Stomach (tissue), 19 donors: ENCODE measurements at places on chromosomes 11 and 22. TPM values are rescaled to one million over a fixed set of nuclear protein-coding genes. Genes with fewer than 3 reads are reported as not detected.

- no peaks in the 10 kb centered on the region for H3K27me3 ChIP-seq
- H3K36me3 ChIP-seq, result no peaks in the 10 kb centered on the region
- no peak overlapping the region for H3K4me3 ChIP-seq
These were observed 295.1 kb upstream of the ANO5 start for GRCh38 chr11:21897752-21898151.

PDGFB gene
- 1.2 TPM for total RNA-seq

- H3K27me3 ChIP-seq, result peaks cover 65% of the 10 kb centered on the region
- H3K36me3 ChIP-seq, result peaks cover 9% of the 10 kb centered on the region
- no peak for DNase-seq
- peak overlapping the region; percentile 95 for H3K27ac ChIP-seq
- peaks cover 53% of the 10 kb centered on the region for H3K4me1 ChIP-seq
These were observed 1.6 kb downstream of the MCAM start for GRCh38 chr11:119315131-119316015.

- no peak overlapping the region for H3K4me3 ChIP-seq
- H3K27me3 ChIP-seq, result no peaks in the 10 kb centered on the region
- no peak for DNase-seq
- H3K4me1 ChIP-seq, result no peaks in the 10 kb centered on the region
These were observed 163.0 kb downstream of the MN1 start for GRCh38 chr22:27638329-27639233.

GRCh38 chr22:42685941-42686653 lies 34.6 kb downstream of the A4GALT start:
- peak; percentile 49 for DNase-seq
- peaks cover 58% of the 10 kb centered on the region for H3K4me1 ChIP-seq
- H3K27me3 ChIP-seq, result no peaks in the 10 kb centered on the region
- no peak overlapping the region for H3K4me3 ChIP-seq
- peak overlapping the region; percentile 42 for H3K27ac ChIP-seq

- peaks cover 5% of the 10 kb centered on the region for H3K27me3 ChIP-seq
- H3K36me3 ChIP-seq, result no peaks in the 10 kb centered on the region
- DNase-seq, result peak; percentile 25
- peak overlapping the region; percentile 76 for H3K27ac ChIP-seq
- H3K4me3 ChIP-seq, result no peak overlapping the region
These were observed 92.8 kb upstream of the KCNQ1OT1 start for GRCh38 chr11:2792381-2793250.

DNA sequence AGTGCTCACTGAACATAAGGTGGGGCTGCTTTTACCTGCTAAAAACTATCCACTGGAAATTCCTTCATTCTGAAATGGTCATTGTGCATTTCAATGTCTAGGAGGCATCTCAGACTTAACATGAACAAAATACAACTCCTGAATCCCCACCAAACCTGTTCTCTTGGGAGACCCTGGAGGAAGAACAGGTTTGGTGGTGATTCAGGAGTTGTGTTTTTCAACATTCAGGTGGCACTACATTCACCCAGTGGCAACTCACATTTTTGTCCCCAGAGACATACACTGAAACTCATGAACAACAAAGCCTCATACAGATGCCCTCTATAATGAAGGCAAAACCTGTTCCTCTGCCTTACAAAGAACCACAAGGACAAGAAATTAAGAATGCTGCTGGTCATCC lies 64.3 kb upstream of the CYP2D6 start:
- peaks cover 29% of the 10 kb centered on the region for H3K4me1 ChIP-seq
- H3K36me3 ChIP-seq, result no peaks in the 10 kb centered on the region
- H3K27me3 ChIP-seq, result no peaks in the 10 kb centered on the region
- H3K27ac ChIP-seq, result no peak overlapping the region

- no peaks in the 10 kb centered on the region for H3K4me1 ChIP-seq
- no peaks in the 10 kb centered on the region for H3K27me3 ChIP-seq
- H3K4me3 ChIP-seq, result no peak overlapping the region
- no peak for DNase-seq
- H3K36me3 ChIP-seq, result no peaks in the 10 kb centered on the region
These were observed 554.2 kb upstream of the CCDC90B start for GRCh38 chr11:83840326-83840725.

DNA sequence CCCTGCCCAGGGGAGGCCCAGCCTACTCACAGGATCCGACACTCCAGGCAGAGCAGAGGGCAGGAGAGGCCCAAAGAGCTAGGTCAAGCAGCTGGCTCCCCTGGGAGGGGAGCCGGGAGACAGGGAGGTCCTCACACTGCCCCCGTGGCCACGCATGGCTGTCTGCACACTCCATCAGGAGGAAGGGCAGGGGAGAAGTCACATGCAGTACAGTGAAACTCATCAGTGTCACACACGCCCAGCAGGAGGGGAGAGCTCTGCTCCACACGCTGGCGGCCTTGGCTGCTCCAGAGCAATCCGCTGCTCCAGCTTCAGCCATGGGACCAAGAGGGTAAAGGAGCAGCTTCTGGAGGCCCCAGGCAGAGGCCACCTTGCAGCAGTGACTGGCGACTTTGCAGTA lies 14.3 kb downstream of the TCIRG1 start:
- no peak overlapping the region for H3K27ac ChIP-seq
- H3K36me3 ChIP-seq, result peaks cover 78% of the 10 kb centered on the region
- no peak overlapping the region for H3K4me3 ChIP-seq
- H3K27me3 ChIP-seq, result no peaks in the 10 kb centered on the region
- DNase-seq, result no peak
- H3K4me1 ChIP-seq, result peaks cover 11% of the 10 kb centered on the region

GRCh38 chr11:6237761-6238302 lies 1.1 kb upstream of the CNGA4 start:
- H3K4me1 ChIP-seq, result peaks cover 13% of the 10 kb centered on the region
- H3K4me3 ChIP-seq, result no peak overlapping the region
- no peak overlapping the region for H3K27ac ChIP-seq

NNMT gene
- total RNA-seq, result 250 TPM

RGL4 gene
- total RNA-seq, result 2.9 TPM

GRCh38 chr22:26574001-26574723 lies 15.8 kb downstream of the TPST2 start:
- no peak overlapping the region for H3K27ac ChIP-seq
- H3K4me3 ChIP-seq, result no peak overlapping the region
- no peak for DNase-seq
- H3K4me1 ChIP-seq, result peaks cover 31% of the 10 kb centered on the region
- H3K27me3 ChIP-seq, result no peaks in the 10 kb centered on the region
- H3K36me3 ChIP-seq, result no peaks in the 10 kb centered on the region

ROM1 gene
- total RNA-seq, result not detected

FXYD6 gene
- total RNA-seq, result 47.0 TPM

SYT13 gene
- total RNA-seq, result 18.1 TPM

DNA sequence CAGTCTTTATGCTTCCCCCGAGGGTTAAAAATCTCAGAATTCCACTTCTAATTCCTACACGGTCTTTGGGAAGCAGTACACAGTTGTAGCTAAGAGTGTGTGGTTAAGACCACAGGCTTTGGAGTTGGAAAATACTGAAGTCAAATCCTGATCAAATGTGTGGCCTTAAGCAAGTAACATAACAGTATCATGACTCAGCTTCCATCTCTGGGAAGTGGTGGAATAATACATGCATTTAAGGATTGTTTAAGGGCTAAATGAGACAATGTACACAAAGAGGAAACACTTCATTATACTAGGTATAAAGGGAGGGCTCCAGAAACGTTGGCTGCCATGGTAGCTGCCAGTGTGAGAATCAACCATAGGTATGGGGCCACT lies 71.5 kb downstream of the FAT3 start:
- H3K4me1 ChIP-seq, result no peaks in the 10 kb centered on the region
- H3K27ac ChIP-seq, result no peak overlapping the region
- DNase-seq, result no peak
- H3K4me3 ChIP-seq, result no peak overlapping the region
- H3K27me3 ChIP-seq, result no peaks in the 10 kb centered on the region

- no peak overlapping the region for H3K4me3 ChIP-seq
- no peak for DNase-seq
- H3K4me1 ChIP-seq, result no peaks in the 10 kb centered on the region
- H3K27ac ChIP-seq, result no peak overlapping the region
- H3K36me3 ChIP-seq, result no peaks in the 10 kb centered on the region
These were observed 20.8 kb downstream of the KRTAP5-6 start for GRCh38 chr11:1717745-1718144.

DNA sequence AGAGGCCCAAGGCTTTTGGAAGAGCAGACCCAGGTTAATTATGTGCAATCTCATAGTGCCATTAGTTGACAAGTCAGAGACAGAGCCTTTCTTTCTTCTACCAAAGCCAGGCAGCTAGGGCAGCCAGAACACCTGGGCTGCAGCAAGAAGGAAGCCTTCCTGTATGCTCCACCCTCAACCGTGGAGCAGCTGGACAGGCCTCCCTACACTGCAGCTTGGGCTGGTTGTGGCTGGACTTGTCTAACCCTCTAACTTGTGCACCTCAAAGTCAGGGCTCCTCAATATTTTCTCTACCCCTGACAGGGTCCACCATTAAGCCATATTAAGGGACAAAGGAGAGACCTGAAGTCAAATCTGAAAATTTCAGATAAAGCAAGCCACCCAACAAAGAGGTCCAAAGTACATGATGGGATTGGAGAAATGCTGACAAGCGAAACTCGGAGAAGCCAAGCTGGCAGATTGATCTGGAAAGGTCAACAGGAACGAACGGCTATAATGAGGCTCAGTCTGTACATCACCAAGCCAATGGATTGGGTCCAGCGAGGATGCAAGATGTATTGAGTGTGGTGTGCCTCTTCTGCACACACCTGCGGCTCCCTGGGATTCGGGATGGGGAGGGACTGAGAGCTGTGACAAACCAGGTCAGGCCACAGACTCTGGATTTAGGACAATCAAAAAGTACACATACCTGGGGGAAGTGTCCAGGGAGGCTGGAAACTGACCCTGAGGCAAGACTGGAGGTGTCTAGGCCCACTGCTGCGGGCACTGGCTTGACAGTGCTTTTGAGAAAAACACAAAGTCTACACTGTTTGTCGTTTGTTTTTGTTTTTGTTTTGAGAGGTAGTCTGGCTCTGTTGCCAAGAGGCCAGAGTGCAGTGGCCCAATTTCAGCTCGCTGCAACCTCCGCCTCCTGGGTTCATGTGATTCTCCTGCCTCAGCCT lies 11.7 kb upstream of the SLC43A3 start:
- H3K36me3 ChIP-seq, result no peaks in the 10 kb centered on the region
- H3K4me1 ChIP-seq, result peaks cover 4% of the 10 kb centered on the region
- no peak for DNase-seq
- H3K4me3 ChIP-seq, result no peak overlapping the region
- H3K27me3 ChIP-seq, result no peaks in the 10 kb centered on the region
- H3K27ac ChIP-seq, result no peak overlapping the region

DNA sequence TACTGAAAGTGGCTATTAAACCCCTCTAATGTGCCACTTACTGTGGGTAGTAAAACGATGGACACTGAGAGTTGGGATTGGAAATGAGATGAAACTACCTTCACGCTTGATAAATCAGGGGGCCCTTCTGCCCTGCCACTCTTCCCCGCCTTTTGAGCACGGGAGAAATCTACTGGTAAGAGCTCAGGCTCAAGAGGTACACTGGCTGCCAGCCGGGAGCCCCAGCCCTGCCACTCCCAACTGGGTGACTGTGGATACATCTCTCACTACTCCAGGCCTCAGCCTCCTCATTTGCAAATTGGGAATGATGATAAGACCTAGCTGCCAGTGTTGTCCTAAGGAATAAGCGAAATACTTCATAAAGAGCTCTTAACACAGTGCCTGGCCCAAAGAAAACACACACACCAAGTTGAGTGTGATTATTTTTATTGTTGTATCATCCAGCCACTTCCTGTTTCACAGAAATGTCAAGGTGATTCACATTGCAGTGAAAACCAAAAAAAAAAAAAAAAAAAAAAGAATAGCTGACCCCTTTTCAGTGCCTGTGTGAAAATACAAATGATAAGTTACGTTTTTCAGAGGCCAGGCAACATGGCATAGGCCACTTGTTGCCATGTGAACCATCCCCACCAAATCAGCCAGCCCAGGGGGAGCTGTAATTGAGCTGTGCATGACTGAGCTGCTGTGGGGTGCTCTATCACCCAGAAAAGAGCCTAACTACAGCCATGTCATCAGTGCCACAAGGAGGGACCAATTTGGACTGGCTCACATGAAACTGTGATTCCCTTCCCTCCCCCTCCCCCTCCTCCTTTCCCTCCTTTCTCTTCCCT lies 4.4 kb upstream of the ZNRD2 start:
- H3K4me3 ChIP-seq, result no peak overlapping the region
- peaks cover 60% of the 10 kb centered on the region for H3K4me1 ChIP-seq

GRCh38 chr11:102806296-102806695 lies 8.3 kb upstream of the MMP1 start:
- no peaks in the 10 kb centered on the region for H3K36me3 ChIP-seq
- H3K27ac ChIP-seq, result no peak overlapping the region
- H3K4me1 ChIP-seq, result no peaks in the 10 kb centered on the region
- H3K4me3 ChIP-seq, result no peak overlapping the region

DNA sequence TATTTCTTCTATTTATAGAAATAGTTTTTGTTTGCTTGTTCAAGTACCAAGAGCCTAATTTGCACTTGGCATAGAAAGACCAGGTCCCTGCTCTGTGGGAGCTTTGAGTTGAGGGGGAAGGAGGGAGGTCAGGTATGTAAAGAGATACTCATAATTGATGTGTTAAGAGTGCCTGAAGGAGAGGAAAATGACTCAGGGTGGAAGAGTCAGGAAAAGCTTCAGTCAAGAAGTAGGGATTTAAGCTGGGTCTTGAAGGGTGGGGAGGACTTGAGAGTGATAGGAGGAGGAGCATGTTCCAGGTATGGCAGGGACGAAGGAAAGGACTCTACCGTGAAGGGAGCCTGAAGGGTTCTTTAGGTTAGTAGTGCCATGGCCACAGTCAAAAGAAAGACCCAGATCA lies 9.0 kb downstream of the RBX1 start:
- H3K27me3 ChIP-seq, result no peaks in the 10 kb centered on the region
- H3K36me3 ChIP-seq, result peaks cover 26% of the 10 kb centered on the region
- no peak overlapping the region for H3K27ac ChIP-seq
- no peak overlapping the region for H3K4me3 ChIP-seq
- H3K4me1 ChIP-seq, result no peaks in the 10 kb centered on the region

DNA sequence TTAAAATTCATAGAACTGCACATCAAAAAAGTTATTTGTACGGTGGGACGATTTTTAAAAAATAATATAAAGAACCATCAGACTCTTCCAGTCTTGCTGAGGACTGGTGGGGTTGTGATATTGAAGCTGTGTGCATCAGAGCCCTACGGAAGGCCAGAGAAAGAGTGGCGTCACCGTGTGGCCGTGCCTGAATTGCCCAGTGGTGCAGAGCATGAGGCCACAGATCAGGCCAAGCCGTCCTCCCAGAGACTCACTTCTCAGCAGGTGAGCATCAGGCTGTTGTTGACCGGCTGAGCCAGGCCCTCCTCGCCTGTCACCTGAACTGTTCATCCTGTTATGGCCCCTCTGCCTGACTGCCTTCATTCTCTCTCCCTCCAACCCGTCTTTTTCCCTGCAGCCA lies 1013.9 kb downstream of the TBC1D22A start:
- H3K4me3 ChIP-seq, result no peak overlapping the region
- no peaks in the 10 kb centered on the region for H3K36me3 ChIP-seq
- H3K27ac ChIP-seq, result no peak overlapping the region
- no peak for DNase-seq

OR52D1 gene
- not detected for total RNA-seq

HEPACAM gene
- not detected for total RNA-seq

DNA sequence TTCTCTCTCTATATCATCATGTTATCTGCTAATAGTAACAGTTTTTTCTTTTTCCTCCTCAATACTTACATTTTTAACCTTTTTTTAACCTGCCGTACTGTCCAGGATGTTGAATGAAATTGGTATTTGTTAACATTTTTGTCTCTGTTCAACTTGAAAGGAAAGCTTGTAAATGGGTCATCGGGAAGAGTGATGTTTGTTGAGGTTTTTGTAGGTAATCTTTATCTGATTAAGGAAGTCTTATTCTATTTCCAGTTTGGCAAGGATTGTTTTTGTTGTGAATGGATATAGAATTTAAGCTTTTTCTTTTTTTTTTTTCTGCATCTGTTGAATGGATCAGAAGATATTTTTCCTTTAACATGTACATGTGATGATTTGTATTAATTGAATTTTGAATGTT lies 8.1 kb upstream of the NNMT start:
- no peaks in the 10 kb centered on the region for H3K27me3 ChIP-seq
- H3K27ac ChIP-seq, result no peak overlapping the region
- no peak overlapping the region for H3K4me3 ChIP-seq
- DNase-seq, result no peak
